ENCODE measurements at places on chromosomes 3 and 15.
A peak's percentile ranks its signal among the peaks of the same experiment; 100 is the strongest.

- no peak for DNase-seq
Measured at GRCh38 chr3:12177126-12177525, 18.4 kb upstream of the TIMP4 start.

- DNase-seq: no peak
Measured at GRCh38 chr3:43073836-43074220, 32.1 kb downstream of the POMGNT2 start.

- peak; percentile 15 for DNase-seq
Measured at GRCh38 chr3:148955544-148956346, 35.6 kb upstream of the GYG1 start.

DNA sequence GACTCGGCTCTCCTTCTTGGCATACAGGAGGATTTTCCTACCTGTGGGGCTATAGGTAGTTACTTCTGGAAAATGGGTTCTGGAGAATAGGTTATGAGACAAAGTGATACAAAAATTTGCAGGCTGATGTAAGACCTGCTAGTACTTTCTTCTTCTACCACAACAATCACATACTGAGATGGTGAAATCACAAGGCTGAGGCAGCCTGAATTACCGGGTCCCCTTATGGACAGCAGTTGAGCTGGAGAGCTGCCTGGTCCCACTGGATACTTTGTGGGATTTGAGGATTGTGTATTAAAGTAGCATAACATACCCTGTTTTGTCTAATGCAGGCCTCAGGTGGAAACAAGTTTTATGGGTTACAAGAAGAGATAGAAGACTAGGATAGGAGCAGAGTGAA is 86.5 kb upstream of the FAM98B start:
- DNase-seq: no peak

- no peak for DNase-seq
Measured at GRCh38 chr3:20683910-20684309, 497.9 kb upstream of the SGO1 start.

DNA sequence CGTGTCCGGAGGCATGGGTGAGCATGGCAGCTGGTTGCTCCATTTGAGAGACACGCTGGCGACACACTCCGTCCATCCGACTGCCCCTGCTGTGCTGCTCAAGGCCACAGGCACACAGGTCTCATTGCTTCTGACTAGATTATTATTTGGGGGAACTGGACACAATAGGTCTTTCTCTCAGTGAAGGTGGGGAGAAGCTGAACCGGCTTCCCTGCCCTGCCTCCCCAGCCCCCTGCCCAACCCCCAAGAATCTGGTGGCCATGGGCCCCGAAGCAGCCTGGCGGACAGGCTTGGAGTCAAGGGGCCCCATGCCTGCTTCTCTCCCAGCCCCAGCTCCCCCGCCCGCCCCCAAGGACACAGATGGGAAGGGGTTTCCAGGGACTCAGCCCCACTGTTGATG is 49.5 kb downstream of the PGPEP1L start:
- DNase-seq: no peak

GRCh38 chr3:126962756-126963155 is 20.2 kb upstream of the PLXNA1 start:
- DNase-seq: no peak

DNA sequence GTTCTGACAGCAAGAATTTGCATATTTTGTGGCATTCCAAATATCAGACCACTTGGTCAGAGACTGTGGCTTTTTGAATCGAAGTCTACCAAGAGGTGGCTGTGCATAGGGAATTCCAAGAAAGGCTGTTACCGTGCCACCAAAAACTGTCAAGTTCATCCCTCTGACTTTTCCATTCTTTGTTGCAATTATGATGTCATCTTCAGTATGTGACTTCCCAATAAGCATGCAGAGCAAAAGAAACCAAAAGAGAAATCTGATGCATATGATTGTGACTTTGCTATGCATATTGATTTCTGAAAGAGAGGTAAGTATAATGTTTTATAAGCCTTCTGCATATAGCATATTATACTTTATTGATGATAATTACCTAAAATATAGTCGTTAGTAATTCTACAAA is 6.5 kb downstream of the BCHE start:
- no peak for DNase-seq

- no peak for DNase-seq
Measured at GRCh38 chr3:48466386-48467109, 20.0 kb downstream of the ATRIP start.

GRCh38 chr15:43919540-43920253 is 92.9 kb downstream of the WDR76 start:
- no peak for DNase-seq

DNA sequence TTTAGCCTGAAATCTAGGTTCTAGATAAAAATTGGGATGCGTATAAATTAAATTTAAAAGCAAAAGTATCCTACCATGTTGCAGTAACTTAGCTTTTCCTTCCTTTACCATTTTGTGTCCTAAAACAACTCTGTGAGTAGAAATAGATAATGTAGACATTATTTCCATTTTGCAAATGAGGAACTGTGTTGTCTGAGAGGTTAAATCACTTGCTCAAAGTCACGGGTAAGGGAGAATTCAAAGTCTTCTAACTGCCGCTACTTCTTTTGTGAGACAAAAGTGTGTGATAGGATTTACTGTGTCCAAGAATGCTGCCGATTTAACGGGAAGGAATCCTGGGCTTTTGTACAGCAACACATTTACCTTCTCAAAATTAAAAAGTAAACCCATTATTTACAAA is 40.7 kb downstream of the MYO1E start:
- no peak for DNase-seq

DNA sequence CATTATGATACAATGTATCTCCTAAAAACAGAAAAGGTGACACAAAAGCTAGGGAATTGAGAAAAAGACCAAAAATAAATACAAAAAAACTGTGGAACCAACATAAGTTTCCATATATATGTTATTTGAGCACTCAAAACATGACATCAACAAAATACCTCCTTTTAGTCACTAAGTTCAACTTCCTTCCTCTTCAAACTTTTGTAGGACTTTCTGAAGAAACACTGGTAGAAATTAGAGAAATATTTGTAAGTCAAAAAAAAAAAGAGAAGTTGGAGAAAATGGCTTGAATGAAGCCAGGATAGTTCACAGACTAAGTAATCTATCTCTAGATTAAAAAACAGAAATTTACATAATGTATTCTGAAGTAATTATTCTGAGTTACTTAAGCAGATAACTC is 208.4 kb upstream of the ALCAM start:
- no peak for DNase-seq

- no peak for DNase-seq
Measured at GRCh38 chr15:40815042-40815698, 7.9 kb upstream of the DNAJC17 start.

GRCh38 chr3:34212175-34212574 is 413.7 kb downstream of the PDCD6IP start:
- DNase-seq: no peak

DNA sequence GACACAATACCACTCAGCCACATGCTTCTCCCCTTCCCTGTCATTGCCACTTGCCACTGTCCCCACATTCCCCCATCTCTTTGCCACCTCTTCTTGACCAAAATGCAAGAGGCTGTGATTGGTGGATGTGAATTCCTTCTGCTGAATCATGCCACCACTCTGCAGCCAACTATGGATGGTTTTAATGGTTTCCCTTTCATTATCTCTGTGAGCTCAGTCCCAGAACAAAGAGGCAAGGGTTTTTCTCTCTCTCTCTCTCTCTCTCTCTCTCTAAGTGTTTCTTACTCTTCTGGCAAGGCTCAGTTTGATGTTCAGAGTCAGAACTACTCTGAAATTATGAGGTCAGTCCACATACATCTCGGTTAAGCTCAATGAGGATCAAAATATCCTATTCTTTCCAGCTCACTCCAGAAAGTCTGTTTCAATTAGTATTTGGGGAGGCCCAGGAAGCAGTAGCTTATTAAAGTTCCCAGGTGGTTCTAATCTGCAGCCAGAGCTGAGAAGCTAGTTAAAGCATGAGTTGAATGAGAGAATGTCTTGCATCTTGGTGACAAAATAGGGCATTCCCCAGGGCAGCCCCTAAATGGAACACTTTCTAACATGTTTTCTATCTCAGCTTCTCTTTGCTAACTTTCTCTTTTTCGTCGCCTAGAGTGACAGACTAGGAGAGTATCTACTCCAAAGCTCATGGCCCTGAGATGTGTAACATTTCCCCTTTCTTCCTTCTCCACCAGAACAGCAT is 8.5 kb upstream of the ILDR1 start:
- no peak for DNase-seq

- no peak for DNase-seq
Measured at GRCh38 chr3:122993124-122993978, 34.2 kb downstream of the SEMA5B start.

DNA sequence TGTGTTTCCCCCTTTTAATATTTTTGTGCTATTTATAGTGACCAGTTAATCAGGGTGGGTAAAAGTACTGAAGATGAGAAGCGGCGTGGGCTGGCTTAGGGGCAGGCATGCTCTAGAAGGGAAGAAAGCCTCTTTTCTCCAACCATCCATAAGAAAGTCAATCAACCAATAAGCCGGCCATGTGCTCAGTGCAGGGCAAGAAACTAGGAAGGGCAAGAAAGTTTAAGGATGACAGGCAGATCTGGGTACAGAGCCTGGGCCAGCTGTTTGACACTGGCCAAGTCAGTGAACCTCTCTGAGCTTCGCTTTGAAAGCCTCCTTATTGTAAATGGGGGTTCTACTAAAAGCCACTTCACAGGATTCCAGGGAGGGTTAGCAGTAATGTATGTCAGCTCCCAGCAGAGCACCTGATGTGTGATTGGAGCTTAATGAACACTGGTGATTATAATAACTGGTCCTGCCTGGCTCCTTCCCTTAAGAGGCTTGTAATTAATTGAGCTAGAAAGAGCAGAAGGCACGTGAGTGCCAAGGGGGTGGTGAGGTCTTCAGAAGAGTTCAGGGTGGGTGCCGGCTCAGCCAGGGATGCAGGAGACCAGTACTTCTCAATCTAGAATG is 5.7 kb upstream of the CHRNA3 start:
- DNase-seq: no peak

DNA sequence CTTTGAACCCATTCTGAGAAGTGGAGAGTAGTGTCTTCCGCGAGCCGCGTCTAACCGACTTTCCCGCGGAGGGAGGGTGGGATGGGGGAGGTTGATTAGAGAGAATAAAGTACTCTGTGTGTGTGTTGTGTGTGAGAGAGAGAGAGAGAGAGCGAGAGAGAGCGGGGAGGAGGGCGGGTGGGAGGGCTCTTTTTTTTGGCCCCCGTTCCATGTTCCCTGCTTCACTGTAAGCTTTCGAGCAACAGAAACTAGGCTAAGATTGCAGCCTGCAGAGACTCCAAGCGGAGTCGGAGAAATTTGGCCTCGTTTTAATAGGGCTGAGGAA is 1.6 kb upstream of the MEIS2 start:
- no peak for DNase-seq

GRCh38 chr3:183306798-183307671 is 54.0 kb downstream of the B3GNT5 start:
- DNase-seq: no peak

GRCh38 chr3:62260655-62261054 is 112.7 kb downstream of the FEZF2 start:
- no peak for DNase-seq

- no peak for DNase-seq
Measured at GRCh38 chr3:143535994-143536784, 312.1 kb downstream of the SLC9A9 start.

- DNase-seq: no peak
Measured at GRCh38 chr3:7275396-7275795, 414.5 kb downstream of the GRM7 start.

GRCh38 chr3:17605934-17606333 is 136.5 kb downstream of the TBC1D5 start:
- DNase-seq: no peak

DNA sequence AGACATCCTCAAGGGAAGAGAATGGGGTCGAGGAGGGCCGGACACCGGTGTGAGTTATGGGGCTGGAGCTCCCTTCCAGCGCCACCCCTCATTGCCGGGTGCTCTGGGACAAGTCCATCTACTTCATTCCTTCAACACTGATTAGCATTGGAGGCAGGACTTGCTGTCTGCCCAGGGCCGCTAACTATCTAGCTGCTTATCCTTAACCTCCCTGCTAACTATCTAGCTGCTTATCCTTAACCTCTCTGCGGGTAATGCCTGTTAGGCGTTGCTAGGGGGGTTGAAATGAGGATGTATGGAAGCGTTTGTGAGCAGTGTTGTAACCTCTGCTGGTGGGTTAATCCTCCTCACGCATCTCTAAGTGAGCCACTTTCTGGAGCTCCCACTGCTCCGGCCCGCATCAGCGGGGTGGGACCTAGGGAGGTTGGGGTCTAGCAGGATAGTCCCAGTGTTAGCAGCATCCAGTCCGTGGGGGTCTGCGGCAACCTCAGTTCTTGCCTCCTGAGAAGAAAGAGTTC is 10.9 kb upstream of the CHAC1 start:
- no peak for DNase-seq

- no peak for DNase-seq
Measured at GRCh38 chr3:108329947-108330346, 33.6 kb downstream of the HHLA2 start.

DNA sequence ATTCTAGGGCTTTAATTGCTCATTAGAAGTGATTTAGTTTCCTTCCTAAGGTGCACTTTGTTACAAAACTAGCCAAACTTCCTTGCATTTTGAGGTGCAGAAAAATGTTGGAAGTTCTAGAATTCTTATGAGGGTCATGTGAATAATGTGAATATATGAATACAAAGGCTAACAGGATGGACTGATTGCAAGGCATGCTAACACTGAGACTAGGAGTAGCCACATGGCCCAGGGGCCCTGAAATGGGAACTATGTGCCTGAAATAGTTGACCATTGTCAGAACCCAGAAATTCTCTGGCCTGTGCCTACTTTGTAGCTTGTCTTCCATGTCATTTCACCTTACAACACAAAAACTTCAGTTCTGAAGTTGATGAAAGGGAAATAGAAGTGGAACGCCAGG is 10.8 kb downstream of the ASB7 start:
- DNase-seq: no peak

GRCh38 chr3:195010551-195011100 is 260.3 kb downstream of the XXYLT1 start:
- no peak for DNase-seq

DNA sequence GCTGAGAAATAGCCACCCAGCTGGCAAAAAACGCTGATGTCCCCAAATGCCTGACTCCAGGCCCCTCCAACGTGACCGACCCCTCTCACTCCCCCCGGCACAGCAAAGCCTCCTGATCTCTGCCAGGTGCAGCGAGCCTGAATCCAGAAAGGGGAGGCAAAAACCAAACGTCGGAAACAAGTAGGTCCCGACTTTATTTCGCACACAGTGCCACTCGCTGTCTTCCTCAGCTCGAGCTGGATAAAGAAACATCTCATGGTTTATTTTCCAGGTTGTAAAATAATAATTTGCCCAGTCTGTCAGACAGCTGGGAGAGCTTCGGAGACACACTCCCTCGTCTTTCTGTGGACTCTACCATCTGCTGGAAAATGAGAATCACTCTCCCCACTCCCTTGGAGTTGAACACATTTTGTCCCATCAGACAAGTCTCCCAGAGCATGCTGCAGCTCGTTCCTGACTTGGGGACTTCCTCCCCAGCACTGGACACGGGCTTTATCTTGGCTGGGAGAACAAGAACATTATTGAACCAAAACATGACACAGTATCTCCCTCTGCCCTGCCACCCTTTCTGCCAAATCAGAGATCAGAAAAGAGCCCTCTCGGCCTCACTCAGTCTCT is 142.8 kb downstream of the NUP210 start:
- DNase-seq: no peak

All from SW 1271 (cell line).